NCI-H1048 (cell line): ENCODE measurements at places on chromosomes 6 and 20.

DNA sequence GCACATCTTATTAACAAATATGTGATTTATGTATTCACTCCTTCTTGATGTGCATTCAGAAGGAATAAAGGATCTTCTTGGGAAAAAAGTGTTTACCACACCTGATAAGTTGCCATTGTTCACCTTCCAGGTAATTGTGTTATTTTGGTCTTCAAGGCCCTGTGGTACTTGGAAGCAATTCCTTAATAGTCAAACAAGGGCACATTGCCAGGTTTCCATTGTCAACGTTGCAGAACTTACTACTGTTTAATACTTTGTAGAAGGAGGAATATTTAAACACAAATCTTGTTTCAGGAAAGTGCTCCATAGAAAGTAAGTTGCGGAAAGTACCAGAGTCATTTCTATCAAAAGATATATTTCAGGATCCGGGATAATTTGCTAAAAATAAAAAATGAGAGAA is 129.5 kb upstream of the SGK1 start:
- no peak for DNase-seq

DNA sequence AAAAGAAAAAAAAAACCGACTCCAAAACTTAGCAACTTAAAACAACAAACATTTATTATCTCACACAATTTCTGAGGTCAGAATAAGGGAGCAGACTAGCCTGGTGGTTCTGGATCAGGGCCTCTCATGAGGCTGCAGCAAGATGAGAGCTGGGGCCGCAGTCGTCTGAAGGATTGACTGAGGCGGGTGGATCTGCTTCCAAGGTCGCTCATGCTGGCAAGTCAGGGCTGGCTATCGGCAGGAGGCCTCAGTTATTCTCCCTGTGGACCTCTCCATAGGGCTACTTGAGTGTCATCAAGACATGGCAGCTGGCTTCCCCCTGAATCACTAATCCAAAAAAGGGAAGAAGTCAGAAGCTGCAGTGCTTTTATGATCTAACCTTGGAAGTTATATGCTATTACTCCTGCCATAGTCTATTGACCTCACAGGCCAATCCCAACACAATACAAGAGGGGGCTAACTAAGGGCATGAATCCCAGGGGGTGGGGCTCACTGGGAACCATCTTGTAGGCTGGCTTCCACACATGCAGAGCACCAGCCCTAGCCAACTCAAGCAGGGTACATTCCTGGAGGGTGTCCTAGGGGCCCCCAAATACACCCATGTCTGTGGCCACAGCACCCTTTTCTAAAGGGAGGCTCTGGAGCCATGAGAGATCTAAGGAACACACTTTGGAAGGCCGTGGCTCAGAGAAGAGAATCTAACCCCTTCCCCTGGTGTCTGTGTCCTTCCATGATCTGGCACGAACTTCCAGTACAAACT is 11.3 kb downstream of the EBF4 start:
- no peak for DNase-seq

DNA sequence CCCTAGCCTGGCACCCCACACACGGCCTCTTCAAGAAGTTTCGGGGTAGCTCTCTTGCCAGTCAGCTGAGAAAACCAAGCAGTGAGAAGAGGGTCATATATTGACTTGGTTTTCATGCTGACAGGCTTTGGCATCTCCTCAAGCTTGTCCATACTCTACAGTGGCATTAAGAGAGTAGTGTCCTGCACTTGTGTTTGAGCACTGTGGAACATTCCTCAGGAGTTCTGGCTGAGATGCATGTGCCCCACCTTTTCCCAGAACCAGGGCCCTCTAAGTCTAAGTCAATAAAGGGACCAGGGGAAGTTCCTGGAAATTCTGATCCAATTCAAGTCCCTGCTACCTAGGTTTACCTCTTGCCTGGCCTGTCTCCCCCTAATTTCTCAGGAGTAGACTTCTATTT is 544.1 kb upstream of the FLRT3 start:
- no peak for DNase-seq

GRCh38 chr6:168415993-168416530 is 24.9 kb upstream of the SMOC2 start:
- DNase-seq = no peak

DNA sequence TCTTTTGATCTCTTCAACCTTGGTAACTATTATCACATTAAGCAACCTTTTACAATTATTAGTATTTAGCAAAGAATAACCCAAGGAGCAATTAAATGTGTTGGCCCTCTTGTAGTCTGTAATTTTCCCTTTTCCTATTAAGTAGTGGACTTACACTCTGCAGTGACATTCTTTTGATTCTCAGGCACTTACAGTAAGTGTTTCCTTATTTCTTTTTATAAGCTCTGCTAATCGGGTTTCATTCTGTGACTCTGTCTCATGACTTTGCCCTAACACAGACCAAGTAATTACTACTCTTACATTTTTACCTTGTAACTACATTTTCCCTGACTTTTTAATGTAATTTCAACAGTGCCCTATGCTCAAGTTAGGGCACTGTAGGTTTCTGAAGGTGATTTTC is 104.0 kb upstream of the EPHA7 start:
- no peak for DNase-seq

- no peak for DNase-seq
These were observed 11.8 kb downstream of the LOC128125822 start for GRCh38 chr6:63584125-63584514.

- DNase-seq = no peak
These were observed 39.7 kb downstream of the TAF4 start for GRCh38 chr20:62025832-62026563.

DNA sequence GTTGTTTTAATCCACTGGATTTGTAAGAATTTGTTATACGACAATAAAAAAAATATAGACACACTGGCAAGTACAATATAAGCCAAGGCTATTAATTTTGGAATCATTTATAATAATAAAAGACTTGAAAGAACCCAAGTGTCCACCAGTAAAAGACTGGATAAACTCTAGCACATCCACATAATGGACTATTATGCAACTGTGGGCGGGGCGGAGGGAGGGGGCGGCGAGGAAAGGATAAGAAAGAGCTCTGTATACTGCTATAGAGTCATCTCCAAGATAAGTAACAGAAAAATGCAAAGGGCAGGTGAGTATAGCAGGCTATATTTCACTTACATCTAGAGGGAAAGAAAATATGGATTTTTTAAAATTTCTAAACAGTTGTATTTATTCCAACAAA is 123.3 kb downstream of the TBC1D32 start:
- DNase-seq = no peak

GRCh38 chr6:110990840-110991576 is 9.2 kb downstream of the RPF2 start:
- no peak for DNase-seq

GRCh38 chr6:34888514-34888856 is 570 bp upstream of the ANKS1A start:
- DNase-seq = no peak

GRCh38 chr20:48143435-48144081 is 358.3 kb upstream of the SULF2 start:
- no peak for DNase-seq

DNA sequence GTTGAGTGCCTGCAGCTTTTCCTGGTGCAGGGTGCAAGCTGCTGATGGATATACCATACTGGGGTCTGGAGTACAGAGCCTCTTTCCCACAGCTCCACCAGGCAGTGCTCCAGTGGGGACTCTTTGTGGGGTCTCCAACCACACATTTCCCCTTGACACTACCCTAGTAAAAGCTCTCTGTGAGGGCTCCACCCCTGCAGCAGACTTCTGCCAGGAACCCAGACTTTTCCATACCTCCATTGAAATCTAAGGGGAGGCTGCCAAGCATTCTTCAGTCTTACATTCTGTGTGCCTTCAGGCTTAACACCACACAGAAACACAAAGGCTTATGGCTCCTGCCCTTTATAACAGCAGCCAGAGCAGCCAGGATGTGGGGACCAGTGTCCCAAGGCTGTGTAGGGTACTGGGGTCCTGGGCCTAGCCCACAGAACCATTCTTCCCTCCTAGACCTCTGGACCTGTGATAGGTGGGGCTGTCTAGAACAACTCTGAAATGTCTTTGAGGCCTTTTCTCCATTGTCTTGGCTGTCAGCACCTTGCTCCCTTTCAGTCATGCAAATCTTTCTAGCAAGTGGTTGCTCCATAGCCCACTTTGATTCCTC is 65.7 kb downstream of the TBXT start:
- no peak for DNase-seq

- no peak for DNase-seq
These were observed 59.8 kb downstream of the SHPRH start for GRCh38 chr6:145904391-145904790.

DNA sequence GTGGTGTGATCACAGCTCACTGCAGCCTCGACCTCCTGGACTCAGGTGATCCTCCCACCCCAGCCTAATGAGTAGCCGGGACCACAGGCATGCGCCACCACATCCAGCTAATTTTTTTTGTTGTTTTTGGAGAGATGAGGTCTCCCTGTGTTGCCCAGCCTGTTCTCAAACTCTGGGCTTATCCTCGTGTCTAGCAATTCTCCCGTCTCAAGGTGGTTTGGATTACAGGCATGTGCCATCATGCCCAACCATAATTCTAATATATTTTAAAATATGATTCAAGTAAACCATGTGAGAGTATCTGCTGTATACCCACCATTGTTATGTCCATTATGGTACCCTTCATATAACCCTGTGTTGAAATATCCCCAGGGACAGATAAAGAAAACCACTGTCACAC is 60.3 kb upstream of the C20orf144 start:
- DNase-seq = no peak

DNA sequence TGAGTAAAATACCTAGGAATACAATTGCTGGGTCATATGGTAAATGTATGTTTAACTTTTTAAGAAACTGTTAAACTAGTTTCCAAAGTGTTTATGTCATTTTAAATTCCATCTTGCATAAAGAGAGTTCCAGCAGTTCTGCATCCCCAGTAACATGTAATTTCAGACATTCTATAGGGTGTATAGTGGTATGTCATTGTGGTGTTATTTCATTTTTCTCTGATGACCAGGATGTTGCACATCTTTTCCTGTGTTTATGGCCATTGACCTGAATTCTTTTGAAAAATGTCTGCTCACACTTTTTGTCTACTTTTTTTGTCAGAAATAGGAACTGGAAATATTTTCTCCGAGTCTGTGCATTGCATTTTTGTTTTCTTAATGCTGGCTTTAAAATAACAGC is 128.9 kb downstream of the TMEM200A start:
- DNase-seq = no peak

GRCh38 chr6:160058603-160059215 is 62.9 kb upstream of the SLC22A1 start:
- DNase-seq = no peak

GRCh38 chr6:147310521-147310920 is 106.3 kb downstream of the STXBP5 start:
- DNase-seq = no peak

DNA sequence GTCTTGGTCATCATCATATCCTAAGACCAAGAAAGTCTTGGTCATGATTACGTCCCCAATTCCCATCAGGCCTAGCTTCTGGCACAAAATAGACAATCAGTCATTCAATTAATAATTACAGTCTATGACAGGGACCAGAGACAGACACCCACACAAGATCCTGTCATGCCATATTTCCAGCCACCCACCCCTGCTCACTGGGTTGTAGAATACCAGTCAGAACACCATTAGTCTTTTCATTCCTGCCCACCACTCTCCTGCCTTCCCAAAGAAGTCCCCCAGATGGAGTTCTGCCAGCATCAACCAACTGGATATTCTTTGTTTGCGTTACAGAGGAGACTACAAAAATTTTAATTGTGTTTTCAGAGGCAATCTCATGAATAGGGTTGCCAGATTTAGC is 81.0 kb downstream of the BCAS1 start:
- DNase-seq = no peak

- no peak for DNase-seq
These were observed 70.2 kb downstream of the TULP4 start for GRCh38 chr6:158382491-158382890.

- no peak for DNase-seq
These were observed 245.0 kb downstream of the GMPR start for GRCh38 chr6:16483315-16483875.

GRCh38 chr6:46490425-46491200 is 636 bp downstream of the RCAN2 start:
- DNase-seq = no peak

GRCh38 chr6:136503303-136504029 is 46.8 kb downstream of the MAP7 start:
- no peak for DNase-seq

DNA sequence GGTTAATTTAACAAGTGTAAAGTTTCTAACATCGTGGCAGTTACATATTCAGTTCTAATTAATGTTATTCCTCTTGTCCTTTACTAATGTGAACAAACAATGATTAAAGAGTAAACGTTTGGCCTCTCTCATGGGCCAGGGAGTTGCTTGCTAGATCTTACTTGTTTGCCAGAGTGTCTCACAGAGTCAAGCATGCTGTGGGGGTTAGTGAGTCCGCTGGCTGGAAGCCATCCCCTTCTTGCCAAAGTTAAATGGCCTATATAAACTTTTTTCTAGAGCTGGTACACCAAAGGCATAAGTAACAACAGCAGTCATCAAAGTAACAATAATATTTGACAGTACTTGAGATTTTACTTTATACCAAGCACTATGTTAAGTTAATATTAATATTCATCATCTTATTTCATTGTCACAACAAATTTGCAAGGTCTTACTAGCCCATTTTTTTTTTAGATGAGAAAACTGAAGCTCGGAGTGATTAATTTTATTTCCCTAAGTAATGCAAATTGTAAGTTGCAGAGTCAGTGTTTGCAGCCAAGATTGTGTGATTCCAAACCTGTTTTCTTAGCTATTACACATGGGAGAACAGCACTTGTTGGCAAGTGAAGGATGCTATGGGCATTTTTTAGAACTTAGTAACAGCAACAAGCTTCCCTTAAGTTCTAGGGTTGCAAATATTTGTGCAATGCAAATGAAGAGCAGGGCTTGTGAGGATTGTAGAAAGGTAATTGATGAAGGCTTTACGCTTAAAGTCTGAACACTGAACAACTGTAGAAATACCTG is 224.5 kb downstream of the RFPL4B start:
- no peak for DNase-seq

GRCh38 chr6:103167345-103168071 is 1692.2 kb downstream of the HACE1 start:
- DNase-seq = no peak

- no peak for DNase-seq
These were observed 520 bp downstream of the SLC24A3 start for GRCh38 chr20:19212821-19213502.

- no peak for DNase-seq
These were observed 196.5 kb downstream of the SLC24A3 start for GRCh38 chr20:19408971-19409370.

- DNase-seq = no peak
These were observed 110.5 kb downstream of the CEBPB start for GRCh38 chr20:50301165-50301564.

GRCh38 chr6:151131324-151132007 is 108.3 kb upstream of the AKAP12 start:
- no peak for DNase-seq

- DNase-seq = no peak
These were observed 205.8 kb downstream of the ISM1 start for GRCh38 chr20:13426870-13427269.
